Dermis blood vessel endothelial cell (primary cell): ENCODE measurements at places on chromosomes 1 and 21. TPM values are rescaled to one million over a fixed set of nuclear protein-coding genes. Genes with fewer than 3 reads are reported as not detected.

INSRR gene
- total RNA-seq = not detected in 2 replicates

ACTL8 gene
- total RNA-seq = not detected in 2 replicates

FMO5 gene
- total RNA-seq = 3.6 and 5.3 TPM in 2 replicates

TCHHL1 gene
- not detected in 2 replicates for total RNA-seq

AADACL3 gene
- total RNA-seq = not detected in 2 replicates

SLC9C2 gene
- total RNA-seq = not detected in 2 replicates

FMO4 gene
- total RNA-seq = 0.56 and 2.9 TPM in 2 replicates

TOR1AIP2 gene
- 114 and 160 TPM in 2 replicates for total RNA-seq

S100A11 gene
- total RNA-seq = 12.3 and 24.6 TPM in 2 replicates

STRIP1 gene
- total RNA-seq = 50.4 and 55.1 TPM in 2 replicates

HAPLN2 gene
- total RNA-seq = not detected in 2 replicates

PRDM16 gene
- total RNA-seq = not detected in 2 replicates

- no peak for DNase-seq
Measured at GRCh38 chr21:32281531-32281930, 2.7 kb upstream of the MIS18A start.

GRCh38 chr1:202130816-202131522 is 8.3 kb downstream of the GPR37L1 start:
- no peak for DNase-seq

GRCh38 chr1:222385955-222386354 is 161.9 kb downstream of the HHIPL2 start:
- no peak for DNase-seq

DNA sequence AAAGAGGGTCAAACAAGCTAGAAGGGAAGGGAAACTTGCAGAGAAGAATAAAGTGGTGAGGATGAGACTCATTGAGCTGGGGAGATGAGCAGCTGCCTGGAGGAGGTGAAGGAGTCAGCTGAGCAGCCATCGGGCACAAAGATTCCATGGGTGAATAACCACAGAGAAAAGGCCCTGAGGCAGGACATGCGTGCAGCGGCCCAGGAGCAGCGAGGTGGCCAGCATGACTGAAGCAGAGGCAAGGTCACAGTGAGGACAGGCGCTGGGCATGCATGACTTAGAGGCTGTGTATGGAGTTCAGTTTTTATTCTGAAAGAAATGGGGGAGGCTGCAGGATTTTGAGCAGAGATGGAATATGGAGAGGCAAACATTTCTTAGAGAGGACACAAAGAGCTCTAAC is 24.9 kb downstream of the OLFML2B start:
- no peak for DNase-seq

DNA sequence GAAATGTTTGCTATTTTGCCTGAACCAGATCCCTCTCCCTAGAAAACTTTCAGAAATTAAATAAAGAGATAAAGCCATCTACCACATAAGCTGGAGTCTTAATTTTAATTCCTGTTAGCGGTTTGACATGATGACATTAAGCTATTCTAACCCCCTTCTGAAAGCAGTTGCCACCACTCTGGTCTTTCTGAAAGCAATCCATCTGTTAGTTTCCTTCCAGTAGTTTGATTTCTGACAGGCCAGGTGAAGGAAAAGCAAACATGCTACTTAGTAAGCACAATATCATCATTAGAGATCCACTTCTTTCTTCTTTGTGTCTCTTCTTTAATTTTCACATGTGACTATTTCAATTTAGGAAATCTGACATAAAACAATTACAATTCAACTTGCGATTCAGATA is 39.9 kb downstream of the RGL1 start:
- DNase-seq = no peak

DNA sequence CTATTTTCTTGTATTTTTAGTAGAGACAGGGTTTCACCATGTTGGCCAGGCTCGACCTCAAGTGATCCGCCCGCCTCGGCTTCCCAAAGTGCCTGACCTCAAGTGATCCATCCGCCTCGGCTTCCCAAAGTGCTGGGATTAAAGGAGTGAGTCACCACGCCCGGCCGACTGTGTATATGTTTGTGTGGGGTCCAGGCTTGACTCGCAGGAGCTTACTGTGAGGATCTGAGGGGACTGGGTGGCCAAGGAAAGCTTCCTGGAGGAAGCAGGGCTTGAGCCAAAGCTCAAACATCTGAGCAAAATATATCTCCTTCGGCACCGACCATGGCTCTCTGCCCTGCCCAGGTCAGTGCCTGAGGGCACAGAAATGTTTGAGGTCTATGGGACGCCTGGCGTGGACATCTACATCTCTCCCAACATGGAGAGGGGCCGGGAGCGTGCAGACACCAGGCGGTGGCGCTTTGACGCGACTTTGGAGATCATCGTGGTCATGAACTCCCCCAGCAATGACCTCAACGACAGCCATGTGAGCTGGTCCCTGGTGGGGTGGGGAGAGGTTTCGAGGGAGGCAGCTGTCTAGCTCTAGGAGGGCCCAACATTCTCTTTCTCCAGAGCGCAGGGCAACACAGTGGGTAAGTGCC is 10.5 kb downstream of the PADI3 start:
- no peak for DNase-seq

DNA sequence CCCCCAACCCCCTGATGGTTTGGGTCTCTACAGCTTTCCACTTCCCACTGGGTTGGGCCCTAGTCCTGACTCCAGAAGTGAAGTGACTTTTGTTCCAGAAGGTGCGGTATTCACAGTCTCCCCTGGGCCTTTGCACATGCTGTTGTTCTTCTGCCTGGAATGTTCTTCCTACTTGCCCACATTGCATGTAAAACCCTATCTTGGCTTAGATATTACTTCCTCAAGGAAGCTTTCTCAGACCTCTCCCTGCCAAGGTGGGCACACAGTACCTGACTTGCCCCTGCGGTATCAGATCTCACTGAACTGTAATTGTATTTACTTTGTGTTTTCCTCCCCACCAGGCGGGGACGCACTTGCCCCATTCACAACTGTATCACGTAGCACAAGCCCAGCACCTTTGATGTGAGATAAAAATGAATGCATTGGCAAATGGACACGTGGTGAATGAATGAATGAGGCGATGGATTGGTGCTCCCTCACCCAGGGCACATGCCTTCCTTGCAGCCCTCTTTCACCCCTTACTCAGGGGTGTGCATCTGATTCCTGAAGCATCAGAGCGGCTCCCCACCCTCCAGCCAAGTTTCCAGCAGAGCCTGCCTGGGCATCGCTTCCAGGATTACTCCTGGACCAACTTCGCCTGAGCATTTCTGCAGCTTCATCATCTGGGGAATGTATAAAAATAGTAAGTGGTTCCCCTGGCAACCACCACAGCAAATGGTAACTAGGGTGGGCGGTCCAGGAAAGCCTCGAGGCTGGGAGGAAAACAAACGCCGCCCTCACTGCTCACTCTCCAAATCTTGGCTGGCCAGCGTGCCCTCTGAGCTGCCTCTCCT is 19.8 kb downstream of the NENF start:
- peak; percentile 68 for DNase-seq

DNA sequence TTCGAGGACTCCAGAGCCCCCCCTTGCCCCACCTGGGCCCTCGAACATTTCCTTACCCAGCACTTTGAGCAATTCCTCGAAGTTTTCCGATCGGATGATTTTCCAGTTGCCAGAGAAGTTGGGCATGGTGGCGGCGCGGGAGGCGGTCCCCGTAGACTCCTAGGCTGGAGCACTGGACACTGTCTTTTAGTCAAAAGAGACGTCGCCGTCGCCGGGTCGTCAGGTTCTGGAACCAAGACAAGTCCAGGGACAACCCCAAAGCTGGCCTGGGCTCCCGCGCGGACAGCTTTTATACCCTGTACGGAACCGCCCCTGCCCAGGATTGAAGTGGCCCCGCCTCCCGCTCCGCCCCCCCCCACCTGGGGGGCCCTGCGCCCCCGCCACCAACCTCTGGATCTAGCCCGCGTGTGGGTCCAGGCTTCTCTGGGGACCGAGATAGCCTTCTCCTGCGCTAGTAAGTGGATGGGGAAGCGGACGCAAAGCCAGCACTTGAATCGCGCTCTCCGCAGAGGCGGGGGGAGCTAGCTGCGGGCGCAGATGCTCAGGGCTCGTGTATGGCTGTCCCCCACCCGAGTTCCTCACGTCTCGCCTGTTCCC is at the start of gene CRABP2:
TSS of gene CRABP2 (minus strand) at position 263 of the 597 bp plus-strand sequence. CDS start at position 126, 137 bp downstream.
- DNase-seq = peak; percentile 19

DNA sequence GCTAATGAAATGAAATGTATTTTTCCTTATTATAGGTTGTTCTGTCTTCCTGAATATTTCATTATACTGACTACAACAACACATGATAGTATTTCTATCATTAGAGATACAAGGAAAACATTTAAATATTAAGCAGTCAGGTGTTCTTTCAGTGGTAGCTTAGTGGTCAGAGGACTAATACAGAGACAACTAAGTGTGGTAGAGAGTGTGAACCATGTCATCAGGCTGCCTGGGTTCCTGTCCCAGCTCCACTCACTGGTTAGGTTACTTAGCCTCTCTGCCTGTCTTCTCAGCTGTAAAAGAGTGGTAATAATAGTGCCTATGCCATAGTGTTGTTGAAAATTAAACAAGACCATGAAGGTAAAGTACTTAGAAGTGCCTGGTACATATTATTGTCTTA is 3.9 kb downstream of the UAP1 start:
- DNase-seq = no peak

GRCh38 chr21:46431884-46432488 is 26.7 kb upstream of the DIP2A start:
- no peak for DNase-seq

DNA sequence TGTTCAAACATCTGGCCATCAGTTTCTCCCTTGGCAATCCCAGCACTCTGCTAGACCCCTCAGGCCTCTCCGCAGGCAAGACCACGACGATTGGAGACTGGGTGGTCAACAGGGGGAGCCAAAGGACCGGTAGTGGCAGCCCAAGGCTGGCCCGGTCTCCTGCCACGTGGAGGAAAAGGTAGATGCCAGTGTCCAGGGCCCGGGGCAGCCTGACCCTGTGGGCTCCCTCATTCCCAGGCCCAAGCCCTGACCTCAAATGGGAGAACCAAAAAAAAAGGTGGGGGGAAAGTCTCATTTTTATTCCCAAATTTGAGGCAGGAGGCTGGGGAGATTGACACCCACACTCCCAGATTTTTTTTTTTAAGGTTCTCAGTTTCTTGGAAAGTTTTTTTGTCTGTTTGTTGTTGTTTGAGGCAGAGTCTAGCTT is 24.8 kb downstream of the S100A6 start:
- DNase-seq = peak; percentile 89

GRCh38 chr1:39196244-39197215 is 8.0 kb upstream of the MACF1 start:
- DNase-seq = no peak

DNA sequence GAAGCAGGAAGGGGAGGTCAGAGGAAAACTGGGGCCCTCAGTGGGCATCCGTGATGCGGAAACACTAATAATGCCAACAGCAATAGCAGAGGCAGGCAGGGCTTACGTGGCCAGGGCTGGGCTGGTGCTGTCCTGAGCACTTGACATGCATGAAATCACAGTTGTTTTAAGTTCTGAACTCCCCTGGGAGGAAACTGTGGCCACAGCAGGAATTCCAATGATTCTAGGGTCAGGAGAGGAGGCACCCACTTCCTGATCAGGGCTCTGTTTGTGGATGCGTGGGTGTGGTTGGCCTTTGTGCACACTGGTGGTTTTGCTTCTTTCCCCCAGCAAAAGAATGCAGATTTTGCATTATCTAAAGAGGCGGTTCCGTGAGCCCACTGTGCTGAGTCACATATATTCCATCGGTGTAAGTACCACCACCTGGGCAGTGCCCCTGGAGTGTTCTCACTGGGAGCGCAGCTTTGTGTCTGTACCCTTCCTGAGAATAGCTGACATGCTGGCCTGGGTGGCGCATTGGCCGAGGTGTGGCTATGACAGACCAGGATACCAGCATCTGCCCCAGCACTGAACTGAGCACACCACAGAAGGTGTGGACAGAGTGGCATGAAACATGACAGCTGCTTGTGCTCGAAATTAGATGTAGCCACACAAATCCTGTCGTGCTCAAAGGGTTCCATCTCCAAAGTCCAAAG is 71.0 kb downstream of the PDE9A start:
- peak; percentile 88 for DNase-seq

- peak; percentile 58 for DNase-seq
Measured at GRCh38 chr1:65260851-65261473, 48.4 kb upstream of the DNAJC6 start.

DNA sequence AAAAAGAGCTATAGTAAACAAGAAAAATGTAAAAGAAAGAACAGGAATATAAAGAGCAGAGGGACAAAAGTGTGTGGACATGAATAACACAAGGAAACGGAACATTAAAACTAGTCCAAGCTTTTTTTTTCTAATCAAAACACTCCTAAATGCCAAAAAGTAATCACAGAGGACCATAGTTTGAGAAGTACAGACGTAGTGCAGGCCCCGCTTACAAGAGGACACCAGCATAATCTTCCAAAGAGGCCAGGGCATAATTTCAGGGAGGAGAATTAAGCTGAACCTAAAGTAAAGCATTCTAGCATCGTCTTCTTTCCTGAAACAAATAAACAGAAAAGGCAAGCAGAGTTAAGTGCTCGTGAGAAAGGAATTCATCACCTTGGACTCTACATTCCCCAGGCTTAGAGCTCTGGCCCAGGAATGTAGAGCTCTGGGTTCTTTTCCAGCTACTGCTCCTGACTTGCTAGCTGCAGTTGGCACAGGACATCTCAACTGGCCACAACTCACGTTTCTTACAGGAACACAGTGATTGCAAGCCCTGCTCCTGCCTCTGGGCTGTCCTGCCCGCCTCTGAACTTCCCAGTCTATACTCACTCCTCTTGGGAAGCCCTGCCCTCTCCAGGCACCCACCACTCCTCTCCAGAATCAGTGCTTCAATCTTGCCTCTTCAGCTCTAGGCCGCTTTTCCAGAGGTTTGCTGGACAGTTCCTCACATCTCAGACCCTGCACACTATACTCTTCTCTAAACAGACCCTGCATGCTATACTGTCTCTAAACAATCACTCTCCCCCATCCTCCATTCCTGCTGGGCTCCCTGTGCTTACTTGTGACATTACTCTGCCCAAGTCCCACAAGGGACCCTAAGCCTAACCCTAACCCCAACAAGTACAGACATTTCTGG is 9.8 kb downstream of the RGS8 start:
- no peak for DNase-seq

- no peak for DNase-seq
Measured at GRCh38 chr1:175470591-175470990, 272.8 kb downstream of the TNR start.

DNA sequence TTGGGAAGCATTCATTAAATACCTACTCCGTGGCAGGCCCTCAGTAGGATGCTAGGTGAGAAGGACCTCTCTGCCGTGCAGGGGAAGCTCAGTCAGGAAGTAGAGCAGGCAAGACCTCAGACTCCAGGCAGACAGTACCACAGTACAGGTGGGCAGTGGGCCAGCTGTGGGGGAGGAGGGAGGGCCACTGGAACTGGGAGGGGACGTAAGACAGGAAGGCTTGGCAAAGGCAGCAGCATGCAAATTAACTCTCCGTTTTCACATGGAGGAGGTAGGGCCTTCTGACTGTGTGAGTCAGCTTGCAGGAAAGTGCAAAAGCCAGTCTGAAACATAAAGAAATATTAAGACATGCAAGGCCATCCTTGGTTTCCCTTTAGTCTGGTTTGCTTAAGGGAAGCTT is 157.7 kb downstream of the TRIM33 start:
- peak; percentile 46 for DNase-seq

DNA sequence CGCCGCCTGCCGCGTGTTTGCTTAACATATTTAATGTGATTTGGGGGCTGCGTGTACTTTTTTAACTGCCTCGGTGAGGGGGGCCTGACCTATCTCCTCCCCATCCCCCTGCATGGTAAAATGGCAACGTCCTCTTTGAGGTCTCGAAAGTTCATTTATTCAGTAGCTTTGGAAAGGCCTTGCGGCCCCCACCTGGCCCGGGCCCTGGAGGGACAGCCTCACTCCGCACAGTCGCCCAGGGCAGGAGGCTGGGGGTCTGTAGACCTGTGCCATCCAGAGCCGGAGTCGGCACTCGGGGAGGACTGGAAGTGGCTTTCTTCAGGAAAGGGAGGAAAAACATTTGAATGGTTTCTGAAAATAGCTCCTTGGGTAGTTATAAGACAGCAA is 38.0 kb upstream of the ACTRT2 start:
- DNase-seq = no peak

- no peak for DNase-seq
Measured at GRCh38 chr1:207070811-207071210, 17.7 kb downstream of the PFKFB2 start.
